ENCODE measurements at places on chromosomes 11 and 22.

DNA sequence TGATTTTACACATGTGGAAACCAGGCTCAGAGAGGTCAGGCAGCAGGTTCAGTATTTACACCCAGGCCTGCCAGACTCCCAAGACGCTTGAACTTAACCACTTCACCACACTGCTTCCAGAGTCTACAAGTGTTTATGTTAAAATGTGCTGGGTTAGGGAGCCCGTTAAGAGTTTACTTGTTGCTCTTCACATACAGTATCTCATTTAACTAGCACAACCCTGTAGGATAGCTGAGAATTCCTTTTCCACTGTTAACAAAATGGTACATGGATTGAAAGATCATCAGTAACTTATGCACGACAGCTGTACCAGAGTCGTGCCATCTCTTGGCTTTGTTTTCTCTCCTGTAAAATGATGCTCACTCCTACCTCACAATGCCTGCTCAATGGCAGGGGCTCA, 2.9 kb downstream of the SMCO4 start:
- DNase-seq, result no peak

GRCh38 chr22:35191412-35191811, 65.9 kb upstream of the HMGXB4 start:
- no peak for DNase-seq

DNA sequence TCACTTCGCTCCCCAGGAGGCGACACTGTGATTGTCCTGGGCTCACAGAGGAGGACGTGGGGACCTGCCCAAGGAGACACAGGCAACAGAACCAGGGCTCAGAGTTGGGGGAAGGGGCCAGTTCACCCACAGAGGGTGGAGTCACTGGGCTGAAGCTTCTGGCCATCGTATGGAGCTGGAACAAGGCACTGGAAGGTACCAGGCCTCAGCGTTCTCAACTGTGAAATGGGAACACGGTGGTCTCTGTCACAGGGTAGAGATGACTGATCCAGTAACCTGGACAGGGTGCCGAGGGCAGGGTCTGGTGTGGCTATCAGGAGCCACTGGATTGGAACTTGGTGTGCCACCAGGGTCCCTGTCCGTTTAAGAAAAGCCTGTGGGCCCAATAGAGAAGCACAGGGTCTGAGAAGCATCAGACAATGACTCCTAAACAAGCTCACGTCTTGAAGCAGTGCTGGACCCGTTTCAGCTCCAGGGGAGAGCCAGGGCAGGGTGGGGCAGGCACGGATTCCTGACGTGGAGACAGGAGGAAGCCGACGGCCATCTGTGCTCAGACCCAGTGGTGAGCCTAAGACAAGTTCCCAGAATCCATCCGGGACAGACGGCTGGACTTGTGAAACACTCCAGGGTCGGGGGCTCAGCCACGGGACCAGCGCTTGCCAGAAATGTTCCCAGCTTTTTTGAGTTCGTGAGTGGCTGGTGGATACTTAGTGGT, 25.0 kb upstream of the KCNQ1OT1 start:
- DNase-seq, result no peak

DNA sequence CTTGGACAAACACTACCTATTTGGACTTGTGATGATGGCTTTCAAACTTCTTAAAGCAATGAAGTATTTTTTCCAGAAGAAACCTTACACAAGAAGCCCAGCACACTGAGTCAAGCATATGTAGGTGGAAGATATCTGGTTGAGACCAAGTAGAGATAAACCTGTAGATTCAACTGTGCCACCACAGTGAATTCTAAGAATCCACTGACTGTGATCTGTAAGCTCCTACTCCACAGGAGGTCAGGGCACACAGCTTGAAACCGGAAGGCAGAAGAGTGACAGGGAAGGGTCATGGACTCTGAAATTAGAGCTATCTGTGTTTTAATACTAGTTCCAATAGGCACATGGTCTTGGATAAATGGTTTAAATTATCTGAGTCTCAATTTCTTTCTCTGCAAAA, 404.5 kb downstream of the ETS1 start:
- DNase-seq, result no peak
